ENCODE measurements at places on chromosomes 3 and 15. TPM values are rescaled to one million over a fixed set of nuclear protein-coding genes. Genes with fewer than 3 reads are reported as not detected.
A peak's percentile ranks its signal among the peaks of the same experiment; 100 is the strongest.

The ACTR8 gene
- 34.7 TPM for polyA plus RNA-seq

- DNase-seq, result no peak
Measured at GRCh38 chr3:97821287-97821773, 481 bp upstream of the CRYBG3 start.

- DNase-seq, result no peak
Measured at GRCh38 chr3:119643528-119643927, 16.9 kb downstream of the POPDC2 start.

DNA sequence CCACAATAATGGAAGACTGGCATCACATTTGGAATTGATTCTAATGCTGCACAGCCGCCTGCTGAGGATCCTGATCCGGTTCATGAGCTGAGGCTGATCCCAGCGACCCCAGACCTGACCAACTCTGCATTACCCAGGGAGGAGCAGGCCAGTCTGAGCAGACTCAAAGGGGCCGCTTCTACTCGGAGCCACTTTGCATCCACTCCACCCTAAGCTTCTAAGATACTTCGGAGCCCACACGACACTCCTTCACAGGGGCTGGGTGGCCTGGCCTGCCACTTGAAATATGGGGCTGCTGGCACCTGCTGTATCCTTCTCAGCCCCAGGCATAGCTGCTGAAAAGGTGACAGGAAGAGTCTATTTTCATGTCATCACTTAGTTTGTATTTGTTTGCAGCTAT lies 33.2 kb upstream of the NSMCE3 start:
- no peak for DNase-seq

The CLDN18 gene
- 52.8 TPM for polyA plus RNA-seq

The GOLGA8H gene
- polyA plus RNA-seq, result 1.8 TPM

- no peak for DNase-seq
Measured at GRCh38 chr3:103950676-103951075, 1416.0 kb upstream of the ALCAM start.

DNA sequence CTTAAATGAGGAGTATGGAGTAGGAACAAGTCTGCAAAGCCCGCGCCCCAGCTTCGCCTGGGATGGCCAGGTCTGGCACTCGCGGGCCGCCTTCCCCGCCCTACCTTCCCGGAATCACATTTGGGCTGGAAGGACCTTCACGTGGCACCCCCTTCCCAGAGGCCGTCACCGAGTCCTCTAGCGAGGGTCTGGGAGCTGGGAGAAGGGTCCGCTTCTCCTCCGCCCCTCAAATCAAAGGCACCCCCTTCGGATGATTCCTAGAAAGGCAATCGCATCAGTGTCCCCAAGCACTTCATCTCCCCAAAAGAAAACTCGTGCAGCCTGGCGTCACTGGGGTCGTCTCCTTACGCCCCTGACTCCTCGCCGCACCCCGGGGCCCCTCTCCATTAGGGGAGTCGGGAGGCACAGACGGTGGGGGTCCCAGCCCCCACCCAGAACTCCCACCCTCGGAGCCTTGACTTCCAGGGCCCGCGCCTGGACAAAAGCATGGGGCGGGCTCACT lies 380 bp downstream of the MYLK start:
- peak; percentile 23 for DNase-seq

DNA sequence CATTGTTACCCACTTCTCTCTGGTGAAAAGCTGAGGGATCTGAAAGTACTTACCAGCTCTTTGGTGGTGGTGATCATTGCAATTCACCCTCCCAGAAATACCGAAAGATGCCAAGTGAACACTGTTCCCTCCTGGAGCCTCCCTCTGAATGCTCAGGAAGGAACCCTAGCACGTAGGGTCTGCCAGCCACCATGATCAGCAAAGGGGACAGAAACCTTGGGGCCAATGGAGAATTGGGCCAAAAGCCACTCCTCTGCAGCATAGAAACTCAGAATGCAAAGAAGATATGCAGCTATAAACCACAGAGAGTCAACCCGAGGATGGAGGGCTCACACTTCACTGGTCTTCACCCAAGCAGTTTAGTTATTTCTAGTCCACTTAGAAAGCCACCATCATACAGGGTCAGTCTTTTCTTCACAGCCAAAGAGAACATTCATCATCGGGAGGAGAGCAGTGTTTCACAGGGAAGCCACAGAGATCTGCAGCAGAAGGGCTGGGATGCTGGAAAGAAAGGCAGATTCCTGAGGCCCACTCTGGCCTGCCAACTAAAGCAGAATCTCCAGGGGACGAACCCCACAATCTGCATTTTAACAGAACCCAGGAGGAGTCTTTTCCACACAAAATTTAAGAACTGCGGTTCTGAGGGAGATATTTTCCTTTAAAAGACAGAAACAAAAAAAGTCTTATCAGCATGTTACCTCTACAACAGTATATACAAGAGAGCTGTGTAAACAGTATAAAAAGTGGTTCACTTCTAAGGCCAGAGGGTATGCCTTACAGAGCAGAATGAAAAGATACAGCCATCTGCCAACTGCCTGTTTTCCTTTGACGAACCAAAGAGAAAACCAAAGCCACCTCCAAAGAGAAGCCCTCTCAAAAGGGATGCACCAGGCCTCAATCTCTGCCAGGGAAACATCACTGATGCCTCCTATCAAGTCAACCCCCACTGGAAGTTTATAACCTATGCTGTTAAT lies 11.3 kb downstream of the TBC1D2B start:
- DNase-seq, result no peak

The PLA2G4E gene
- 0.07 TPM for polyA plus RNA-seq

All from right lung (tissue), 10 donors.